Frontal cortex (tissue), 4 donors: ENCODE measurements at places on chromosomes 3 and 15.

DNA sequence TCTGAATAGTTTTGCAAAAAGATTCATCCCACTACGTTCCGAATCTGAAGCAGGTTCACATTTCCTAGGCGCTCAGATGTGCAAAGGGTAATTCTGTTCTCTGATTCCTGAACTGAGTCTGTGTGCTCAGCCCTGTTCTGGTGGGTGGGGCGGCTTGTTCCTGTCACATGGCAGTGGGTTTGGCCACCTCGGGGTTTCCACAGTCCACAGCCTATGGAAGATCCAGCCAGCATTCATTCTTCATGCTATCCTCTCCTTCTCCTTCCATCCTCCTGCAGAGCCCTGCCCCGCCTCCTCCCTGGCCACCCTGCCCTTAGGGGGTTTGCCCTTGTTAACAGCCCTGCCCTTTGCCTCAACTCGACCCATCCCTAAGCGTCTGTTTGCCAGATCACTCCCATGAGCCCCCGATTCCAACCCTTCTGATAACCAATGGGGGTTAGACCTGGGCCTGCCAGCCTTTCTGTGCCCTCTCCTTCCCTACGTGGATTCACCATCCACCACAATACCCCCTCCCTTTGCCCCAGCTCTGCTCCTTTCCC is 31.0 kb downstream of the PRR20G start:
- no peak for DNase-seq

- no peak for DNase-seq
Measured at GRCh38 chr15:60774829-60775463, 296.0 kb upstream of the ICE2 start.

DNA sequence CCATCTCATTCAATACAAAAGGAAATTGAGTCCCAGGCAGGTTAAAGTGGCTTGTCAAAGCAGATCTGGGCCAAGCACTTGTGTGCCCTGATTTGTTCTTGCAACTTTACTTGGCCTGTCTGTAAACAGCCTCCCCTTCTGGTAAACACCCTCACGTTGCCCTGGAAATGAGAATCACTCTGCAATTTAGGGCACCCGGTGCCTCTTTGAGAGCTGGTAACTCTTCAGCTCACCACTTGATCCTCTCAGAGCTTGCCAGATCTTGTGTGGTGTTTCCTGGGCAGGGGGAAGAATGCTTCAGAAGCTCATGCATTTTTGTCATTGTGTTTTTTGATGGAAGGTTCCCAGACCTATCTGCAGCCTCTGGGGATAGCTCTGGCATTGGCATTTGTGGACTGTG is 11.3 kb downstream of the MED12L start:
- no peak for DNase-seq

GRCh38 chr3:175001091-175001490 is 142.0 kb downstream of the NAALADL2 start:
- no peak for DNase-seq

DNA sequence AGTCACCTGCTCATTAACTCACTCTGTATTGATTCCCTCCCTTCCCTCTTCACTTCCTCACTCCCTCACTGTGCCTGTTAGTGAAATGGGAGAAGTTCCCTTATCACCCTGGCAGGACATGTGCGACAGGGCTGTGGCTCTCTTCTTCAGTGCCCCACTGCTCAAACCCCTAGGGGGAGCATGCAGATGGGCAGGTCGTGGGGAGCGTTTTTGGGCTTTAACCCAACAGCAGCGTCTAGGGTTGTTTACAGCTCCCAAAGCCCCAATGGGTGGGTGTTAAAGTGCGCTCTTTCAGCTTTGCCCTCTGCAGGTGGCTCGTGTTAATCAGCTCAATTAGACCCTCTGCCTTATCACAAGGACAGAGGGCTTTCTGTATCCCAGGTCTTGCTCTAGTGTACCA is 447.8 kb upstream of the PROK2 start:
- no peak for DNase-seq

GRCh38 chr3:33578325-33579177 is 138.3 kb upstream of the UBP1 start:
- DNase-seq, result no peak

- DNase-seq, result no peak
Measured at GRCh38 chr3:150036780-150037179, 66.1 kb upstream of the PFN2 start.

DNA sequence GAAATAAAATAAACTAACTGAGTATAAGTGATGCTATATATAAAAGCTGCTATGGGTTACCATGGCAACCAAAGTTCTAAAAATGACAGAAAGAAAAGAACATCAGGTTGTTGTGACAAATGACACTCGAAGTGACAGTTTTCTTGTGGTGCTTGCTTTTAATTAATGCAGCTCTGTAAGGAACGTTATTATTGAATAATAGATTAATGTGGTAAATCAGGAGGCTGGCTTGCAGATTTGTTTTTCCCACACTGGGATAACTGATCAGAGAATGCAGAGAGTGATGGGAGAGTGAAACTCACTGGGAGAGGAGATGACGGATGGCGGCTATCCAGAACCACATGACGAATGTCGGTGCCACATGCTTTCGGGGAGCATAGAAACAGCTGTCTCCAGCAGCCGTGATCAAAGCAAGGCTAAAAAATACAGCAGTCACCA is 207.0 kb upstream of the ATP10A start:
- no peak for DNase-seq

- DNase-seq, result no peak
Measured at GRCh38 chr15:45326741-45327140, 51.6 kb downstream of the GATM start.

- no peak for DNase-seq
Measured at GRCh38 chr3:135038186-135038585, 243.1 kb downstream of the EPHB1 start.

DNA sequence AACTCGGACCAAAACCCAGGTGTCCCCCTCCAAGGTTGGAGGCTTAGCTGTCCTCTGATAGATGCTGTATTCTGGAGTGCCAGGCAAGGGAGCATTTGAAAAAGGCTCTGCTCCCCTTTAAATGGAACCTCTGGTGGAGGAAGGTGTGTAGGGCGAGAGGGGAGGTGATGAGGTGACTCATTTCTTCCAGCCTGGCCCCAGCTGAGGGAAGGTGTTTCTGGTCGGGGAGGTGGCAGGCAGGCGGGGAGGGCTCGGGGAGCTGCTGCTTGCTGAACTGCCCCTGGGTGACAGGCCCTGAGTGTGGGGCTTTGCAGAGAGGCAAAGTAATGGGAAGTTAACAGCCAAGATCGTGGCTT is 18.8 kb downstream of the PSTPIP1 start:
- DNase-seq, result no peak

DNA sequence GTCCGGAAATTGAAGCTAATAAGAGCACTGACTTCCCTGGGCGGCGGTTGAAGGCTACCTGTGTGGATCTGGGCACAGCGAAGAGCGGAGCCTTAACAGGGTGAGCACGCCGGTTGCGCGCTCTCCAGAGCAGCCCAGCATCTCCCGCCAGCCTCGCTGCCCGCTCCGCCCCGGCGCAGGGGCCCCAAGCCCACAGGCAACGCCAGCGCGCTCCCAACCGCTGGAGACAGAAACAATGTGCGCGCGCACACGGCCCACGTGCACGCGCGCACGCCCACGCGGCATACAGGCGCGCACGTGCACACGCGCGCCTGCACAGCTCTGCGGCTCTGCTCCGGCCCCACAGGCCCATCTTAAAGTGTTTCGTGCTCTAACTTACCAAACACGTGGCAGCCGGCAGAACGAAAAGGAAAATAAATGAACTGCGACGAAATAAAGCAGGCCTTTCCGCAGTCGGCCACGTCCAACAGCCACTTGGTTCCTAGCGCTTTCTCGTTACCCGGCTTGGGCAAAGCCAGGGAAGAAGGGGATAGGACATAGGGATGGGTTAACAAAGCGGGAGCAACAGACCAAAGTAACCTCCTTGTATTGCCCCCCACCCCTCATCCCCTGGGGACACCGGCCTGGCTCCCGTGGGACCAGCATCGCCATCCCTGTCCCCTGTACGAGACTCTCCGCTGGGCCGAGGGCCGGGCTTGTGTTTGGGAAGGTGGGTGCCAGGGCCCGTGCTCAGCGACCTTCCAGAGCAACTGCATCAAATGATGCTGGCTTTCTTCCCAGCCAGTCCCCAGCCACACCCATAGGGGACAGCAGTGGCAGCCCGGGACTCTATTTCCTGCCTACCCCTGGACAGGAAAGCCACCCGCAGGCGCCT is 203.7 kb downstream of the ABHD5 start:
- peak; percentile 53 for DNase-seq

DNA sequence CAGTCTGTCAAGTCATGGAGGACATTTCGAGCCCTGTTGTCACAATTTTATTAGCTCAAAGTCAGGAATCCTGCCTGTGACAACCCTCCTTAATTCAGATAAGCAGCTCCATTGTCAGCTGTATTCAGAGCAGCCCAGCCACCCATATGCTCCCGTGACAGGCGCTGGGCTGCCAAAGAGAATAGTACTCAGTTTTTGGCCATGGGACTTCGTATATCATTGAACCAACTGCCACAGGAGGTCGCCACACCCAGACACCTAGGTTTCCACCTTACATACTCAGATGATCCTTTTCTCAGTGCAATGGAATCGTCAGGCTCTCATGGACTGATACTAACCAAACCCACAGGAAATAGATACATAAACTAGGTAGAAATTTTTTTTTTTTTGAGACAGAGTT is 100.2 kb downstream of the C3orf70 start:
- no peak for DNase-seq

- no peak for DNase-seq
Measured at GRCh38 chr3:44680921-44681455, 31.5 kb upstream of the ZNF502 start.
